CD4-positive, alpha-beta T cell (primary cell): ENCODE measurements at places on chromosomes 16 and 17.

DNA sequence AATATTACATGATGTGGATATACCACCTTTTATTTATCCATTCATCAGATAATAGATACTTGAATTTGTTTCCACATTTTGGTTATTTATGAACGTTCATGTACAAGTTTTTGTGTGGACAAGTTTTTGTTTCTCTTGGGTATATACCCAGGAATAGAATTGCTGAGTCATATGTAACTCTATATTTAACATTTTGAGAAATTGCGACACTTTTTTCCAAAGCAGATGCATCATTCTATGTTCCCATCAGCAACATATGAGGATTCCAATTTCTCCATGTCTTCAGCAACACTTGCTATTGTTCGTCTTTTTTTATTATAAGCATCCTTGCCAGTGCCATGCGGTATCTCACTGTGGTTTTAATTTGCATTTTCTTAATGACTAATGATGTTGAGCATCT is 93.9 kb downstream of the GSG1L start:
- no peak for DNase-seq

GRCh38 chr16:77705351-77705750 is 17.0 kb upstream of the NUDT7 start:
- DNase-seq, result no peak

DNA sequence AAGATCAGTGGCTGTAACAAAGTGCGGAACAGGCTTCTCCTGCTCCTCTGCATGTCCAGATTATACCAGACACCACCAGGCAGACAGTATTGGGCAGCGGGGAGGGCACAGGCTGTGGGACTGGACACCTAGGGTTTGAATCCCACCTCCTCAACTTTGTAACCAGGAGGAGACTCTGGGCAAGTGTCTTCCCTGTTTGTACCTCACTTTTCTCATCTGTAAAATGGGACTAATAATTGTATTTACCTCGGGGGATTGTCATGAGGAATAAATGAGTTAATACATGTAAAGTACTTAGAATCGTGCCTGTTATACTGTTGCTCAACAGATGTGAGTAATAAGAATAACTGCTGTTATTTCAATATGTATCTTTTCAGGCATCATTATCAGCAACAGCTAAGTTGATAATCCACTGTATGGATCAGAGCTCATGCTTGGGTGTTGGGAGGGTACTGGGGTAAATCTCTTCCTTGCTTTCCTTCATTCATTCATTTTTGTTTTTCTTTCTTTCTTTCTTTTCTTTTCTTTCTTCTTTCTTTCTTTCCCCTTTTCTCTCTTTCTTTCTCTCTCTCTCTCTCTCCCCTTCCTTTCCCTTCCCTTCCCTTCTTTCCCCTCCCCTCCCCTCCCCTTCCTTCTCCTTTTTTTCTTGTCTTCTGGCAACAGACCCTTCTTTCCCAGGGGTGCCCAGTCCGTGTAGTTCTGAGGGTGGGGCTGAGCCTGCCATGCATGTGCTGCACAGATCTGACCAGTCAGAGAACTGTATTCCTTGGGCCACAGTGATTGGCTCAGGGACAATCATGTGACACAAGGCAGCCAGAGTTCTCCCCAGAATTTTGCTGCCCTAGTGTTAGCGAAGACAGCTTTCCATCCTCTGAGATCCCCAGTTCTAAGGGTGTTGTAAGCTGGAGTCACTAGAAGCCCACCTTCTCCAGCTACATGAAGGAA is 25.3 kb upstream of the BRD7 start:
- no peak for DNase-seq

DNA sequence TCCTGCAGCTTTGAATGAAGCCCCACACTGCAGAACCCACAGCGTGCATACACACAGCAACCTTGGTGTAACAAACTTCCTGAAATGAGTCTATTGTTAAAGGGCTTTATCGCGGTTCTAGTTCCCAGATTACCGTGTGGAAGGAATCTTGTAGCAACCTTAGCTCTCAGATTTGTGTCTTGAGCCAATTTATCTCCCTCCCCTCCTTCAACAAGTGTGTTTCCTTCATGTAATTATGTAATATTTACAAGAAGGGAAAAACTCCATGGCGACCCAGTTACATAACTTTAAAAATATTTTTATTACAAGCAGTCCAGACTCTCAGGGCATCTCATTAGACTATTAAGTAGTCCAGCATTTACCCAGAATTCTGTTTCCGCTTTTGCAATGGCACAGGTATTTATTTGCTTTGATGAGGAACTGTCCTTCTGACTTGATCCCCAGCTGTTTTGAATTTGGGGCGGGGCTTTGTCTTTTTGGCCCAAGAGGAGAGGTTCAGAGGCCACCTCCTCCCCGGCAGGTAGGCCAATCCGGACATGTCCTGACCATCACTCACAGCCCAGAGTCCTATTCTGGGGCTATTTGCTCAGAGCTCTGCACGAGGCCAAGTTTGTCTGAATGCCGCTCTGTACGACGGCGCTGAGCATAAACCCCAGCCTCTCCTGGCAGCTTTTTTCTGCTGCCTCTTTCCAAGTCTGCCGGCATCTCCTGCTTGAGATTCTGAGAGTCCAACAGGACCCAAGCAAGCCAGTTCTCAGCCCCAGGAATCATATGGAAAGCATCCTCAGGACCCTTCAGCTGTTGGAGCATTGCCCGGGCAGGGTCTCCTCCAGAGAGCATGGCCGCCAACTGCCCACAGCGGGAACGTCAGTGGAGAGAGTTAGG is 35.6 kb downstream of the CLEC16A start:
- DNase-seq, result no peak

- no peak for DNase-seq
Measured at GRCh38 chr16:842061-842476, 41.5 kb upstream of the GNG13 start.

GRCh38 chr16:48184681-48185080 is 28.9 kb upstream of the ABCC12 start:
- DNase-seq, result no peak

DNA sequence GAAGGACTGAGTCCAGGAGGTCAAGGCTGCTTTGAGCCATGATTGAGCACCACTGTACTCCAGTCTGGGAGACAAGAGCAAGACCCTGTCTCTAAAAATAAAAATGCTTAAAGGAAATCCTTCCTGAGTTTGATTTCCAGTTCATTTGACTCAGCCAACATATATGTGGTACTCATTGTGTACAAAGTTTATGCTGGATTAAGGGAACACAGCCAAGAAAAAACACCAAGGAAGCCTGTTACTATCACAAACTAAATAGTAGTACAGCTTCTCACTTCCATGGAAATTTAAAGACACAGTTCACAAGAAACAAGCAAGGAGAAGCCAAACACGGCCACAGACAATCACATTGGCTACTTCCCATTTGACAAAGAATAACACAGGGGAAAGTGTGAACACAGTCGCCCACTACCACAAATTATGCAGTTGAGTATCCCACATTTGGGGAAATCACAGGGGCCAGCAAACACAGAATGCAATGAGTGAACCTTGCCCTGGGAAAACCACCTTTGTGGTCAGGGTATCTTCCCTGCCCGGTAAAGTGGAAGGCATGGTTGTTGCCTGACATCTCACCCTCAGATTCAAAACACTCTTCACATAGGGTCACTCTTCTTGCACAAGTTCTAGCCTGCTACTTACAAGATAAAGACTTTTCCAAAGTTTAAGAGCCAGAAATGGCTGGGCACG is 14.5 kb downstream of the TEX14 start:
- no peak for DNase-seq

DNA sequence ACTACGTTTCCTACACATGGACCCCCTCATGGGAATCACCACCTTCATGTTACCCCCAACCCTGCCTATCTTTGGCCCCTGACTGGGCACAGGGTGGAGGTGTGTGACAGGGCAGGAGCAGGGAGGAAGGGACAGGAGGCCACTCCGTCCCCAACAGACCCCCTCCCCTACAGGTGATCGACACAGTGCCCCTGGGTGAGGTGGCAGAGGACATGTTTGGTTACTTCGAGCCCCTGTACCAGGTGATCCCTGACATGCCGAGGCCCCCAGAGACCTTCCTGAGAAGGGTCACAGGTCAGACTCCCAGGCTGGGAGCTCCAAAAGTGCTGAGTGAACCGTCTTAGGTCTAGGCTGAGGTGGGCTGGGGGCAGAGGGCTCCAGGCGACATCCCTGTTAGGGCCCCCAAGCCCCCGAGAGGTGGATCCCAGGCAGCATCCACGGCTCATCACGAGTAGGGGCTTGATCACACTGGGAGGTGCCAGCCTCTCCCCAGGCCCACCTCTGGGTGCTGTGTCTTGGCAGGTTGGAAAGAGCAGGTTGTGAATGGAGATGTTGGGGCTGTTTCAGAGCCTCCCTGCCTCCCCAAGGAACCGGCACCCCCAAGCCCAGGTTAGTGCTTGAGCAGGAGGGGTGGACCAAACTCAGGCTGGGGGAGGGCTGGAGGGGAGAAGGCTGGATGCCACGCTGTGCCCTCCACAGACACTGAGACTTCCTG is 1.5 kb downstream of the ACBD4 start:
- DNase-seq, result no peak

DNA sequence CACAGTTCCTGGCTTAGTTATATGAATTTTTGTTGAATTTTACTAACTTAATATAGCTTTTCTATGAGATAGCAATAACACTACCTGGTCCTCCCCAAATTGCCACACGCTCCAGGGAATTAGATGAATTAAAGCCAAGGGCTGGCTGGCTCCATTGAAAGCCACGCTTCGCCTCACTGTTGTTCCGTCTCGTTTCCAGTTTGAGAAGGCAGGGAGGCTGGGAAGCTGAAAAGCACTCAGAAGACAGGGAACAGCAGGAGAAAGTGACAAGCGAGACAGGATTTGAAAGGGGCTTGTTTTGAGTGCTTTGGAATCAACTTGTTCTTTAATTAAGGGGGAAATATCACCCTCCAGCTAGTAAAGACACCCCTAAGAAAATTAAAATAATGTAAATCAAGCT is 425.3 kb downstream of the CA10 start:
- DNase-seq, result no peak

- no peak for DNase-seq
Measured at GRCh38 chr17:27423651-27424050, 32.6 kb upstream of the KSR1 start.

GRCh38 chr16:49150341-49150740 is 131.3 kb downstream of the CBLN1 start:
- no peak for DNase-seq

GRCh38 chr16:29029168-29029994 is 44.5 kb downstream of the LAT start:
- peak; percentile 69 for DNase-seq
